KBM-7 (cell line): ENCODE measurements at places on chromosomes 4 and X.

DNA sequence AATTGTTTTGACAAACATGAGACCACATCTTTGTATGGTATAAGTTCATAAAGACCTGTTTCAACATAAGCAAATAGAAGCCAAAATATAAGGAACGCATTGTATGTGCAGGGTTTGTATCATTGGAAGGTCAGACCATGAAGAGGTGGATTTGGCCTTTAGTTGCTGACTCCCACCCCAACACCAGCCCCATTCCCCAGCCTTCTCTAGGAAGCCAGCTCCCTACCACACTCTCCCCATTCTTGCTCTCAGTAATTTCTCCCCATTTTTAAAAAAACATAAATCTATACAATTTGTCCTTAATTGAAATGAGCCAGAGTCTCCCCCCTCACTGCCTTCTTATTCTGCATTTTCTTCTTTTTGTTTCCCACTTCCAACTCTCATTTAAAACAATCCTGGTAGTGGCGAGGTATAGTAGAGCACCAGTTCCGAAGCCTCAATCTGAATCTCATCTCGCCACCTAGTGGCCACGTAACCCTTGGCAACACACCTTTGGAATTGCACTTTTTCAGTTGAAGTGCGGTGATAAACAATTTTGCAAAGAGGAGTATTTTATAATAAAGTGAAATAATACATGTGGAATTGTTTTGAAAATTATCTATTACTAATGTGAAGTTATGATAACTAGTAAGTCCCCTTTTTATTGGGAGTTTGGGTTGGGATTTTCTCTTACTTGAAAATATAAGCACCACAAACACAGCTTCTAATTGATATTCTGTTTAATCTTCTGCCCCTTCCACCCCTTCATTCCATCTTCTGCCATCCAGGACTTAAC, 126.6 kb downstream of the ASB9 start:
- peak; percentile 57 for DNase-seq

DNA sequence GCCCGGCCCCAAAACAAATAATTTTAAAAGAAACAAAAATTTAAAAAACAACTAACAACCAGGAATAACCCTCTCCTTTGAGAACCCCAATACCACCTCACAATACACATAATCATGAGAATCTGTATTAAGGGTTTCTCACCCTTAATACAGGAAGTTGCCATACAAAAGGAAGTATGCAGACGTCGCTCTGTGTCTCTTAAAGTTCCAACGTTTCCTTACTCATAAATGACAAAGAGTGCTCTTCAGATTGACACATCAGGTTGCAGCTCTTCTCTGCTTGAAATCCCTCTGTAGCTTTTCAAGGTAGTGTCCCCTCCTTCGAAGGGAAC, 73.9 kb upstream of the IRF2 start:
- no peak for DNase-seq

- no peak for DNase-seq
These were observed 61.9 kb downstream of the SLC9A6 start for GRCh38 chrX:136047016-136047642.

- DNase-seq, result peak; percentile 61
These were observed 151.8 kb downstream of the CCNG2 start for GRCh38 chr4:77308843-77309242.

DNA sequence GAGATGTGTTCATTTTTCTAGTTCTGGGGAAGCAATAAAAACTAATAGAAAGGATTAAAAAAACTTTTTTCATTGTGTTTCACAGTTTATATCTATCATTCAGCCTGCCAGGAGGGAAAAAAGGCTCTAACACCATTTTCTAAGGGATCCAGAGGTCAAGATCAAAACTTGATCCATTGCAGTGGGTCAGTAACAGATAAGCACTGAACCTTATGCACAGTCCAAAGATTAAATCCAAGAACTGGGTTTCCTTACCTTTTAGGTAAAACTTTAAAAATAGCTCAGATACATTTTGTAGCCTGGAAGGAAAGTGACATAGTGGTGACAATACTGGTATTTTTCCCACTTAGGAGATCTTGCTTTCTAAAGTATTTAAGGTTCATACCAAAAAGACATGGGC, 12.7 kb downstream of the MTTP start:
- no peak for DNase-seq

- DNase-seq, result no peak
These were observed 510.1 kb upstream of the AADAT start for GRCh38 chr4:170599894-170600293.

DNA sequence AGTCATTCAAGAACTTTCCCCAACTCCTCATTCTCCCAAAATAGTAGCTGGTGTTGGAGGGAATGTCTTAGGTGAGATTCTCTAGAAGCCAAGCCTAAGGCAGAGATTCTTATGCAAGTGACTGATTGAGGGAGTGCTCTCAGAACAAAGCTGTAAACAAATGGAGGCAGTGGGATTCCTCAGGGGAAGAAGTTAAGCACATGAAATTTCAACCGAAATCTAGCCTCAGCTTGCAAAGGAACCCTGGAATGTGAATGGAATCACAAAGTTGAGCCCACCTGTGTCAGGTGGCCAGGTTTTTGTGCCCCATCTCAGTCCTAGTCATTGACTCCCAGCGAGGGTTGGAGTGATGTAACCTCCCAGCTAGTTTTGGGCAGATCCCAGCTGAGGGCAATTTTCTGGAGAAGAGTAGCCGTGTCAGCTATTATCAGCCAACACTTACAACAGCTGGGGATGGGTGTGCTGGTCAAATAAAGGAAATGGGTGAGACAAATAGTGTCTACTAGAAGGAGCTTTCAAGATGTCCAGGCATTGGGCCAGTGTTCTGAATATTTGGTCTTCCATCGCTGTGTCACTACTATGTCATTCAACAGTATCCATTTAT, 29.7 kb upstream of the FGF2 start:
- no peak for DNase-seq

- no peak for DNase-seq
These were observed 715.2 kb upstream of the AADAT start for GRCh38 chr4:170804930-170805329.
